ENCODE measurements at places on chromosomes 6 and 20. TPM values are rescaled to one million over a fixed set of nuclear protein-coding genes. Genes with fewer than 3 reads are reported as not detected.

- no peak for DNase-seq
Observed at GRCh38 chr20:2767768-2768631, 32.4 kb downstream of the CPXM1 start.

- DNase-seq: no peak
Observed at GRCh38 chr6:166305562-166306117, 2.6 kb downstream of the PRR18 start.

DNA sequence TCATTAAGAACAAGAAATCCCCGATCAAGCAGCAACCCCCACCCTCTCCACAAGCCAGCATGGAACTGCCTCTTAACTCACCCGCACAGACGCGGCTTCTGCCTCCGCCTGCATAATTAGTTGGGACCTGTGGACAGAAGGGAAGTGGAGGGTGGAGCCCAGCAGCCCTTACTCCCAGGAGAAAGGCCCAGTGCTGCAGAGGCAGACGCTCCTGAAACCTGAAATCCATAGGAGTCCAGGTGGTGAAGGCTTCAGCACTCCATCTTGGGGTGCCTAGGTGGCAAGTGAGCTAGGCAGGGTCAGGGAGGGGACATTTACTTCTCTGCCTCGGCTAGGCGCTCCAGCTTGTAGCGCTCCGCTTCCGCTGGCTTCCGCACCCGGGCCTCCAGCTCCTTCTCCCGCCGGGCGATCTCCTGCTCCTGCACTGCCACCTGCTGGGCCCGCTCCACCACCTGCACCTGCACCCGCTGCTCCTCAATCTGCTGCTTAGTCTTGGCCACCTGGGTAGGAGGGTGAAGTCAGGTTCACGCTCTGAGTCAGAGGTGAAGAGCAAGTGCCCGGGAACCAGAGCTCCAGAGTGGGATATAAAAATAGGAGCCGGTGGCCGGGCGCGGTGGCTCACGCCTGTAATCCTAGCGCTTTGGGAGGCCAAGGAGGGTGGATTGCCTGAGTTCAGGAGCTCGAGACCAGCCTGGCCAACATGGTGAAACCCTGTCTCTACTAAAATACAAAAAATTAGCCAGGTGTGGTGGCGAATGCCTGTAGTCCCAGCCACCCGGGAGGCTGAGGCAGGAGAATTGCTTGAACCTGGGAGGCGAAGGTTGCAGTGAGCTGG, 10.7 kb downstream of the TUBB start:
- peak; percentile 80 for DNase-seq

DNA sequence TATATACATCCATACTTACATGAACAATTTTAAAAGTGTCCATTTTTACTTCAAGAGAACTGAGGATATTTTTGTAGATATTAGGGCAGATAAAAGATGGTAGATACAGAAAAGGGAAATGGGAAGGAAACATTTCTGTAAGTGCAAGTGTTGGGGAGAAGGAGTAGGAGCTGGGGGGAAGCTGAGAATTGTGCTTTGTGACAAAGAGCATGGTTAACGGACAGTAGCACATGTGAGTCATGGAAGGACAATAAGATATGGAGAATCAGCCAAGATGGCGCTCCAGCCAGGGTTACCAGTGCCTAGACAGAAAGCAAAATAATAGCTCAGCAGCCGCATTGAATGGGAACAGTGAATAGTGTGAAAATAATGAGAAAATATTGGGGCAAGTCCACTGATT, 12.7 kb upstream of the HLA-DRB1 start:
- no peak for DNase-seq

DNA sequence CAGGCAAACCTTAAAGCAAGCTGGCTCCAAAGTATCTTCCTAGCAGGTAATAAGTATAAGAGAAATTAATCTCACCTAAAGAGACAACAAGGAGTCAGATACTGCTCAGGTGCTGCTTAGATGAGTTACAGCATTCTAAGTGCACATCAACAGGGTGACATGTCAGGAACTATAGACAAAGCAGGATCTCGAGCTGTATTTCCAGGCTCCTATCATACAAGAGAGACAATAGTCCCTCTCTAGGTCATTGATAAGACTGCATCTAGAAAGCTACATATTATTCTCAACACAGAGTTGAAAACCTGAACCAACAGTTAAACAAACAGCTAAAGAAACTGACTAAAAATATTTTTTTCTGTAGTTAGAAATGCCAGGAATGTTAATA, 3.9 kb downstream of the PTPRK start:
- no peak for DNase-seq

GRCh38 chr6:128310451-128310850, 209.9 kb downstream of the PTPRK start:
- no peak for DNase-seq

GRCh38 chr20:61073376-61073775, 178.7 kb upstream of the CDH4 start:
- no peak for DNase-seq

DNA sequence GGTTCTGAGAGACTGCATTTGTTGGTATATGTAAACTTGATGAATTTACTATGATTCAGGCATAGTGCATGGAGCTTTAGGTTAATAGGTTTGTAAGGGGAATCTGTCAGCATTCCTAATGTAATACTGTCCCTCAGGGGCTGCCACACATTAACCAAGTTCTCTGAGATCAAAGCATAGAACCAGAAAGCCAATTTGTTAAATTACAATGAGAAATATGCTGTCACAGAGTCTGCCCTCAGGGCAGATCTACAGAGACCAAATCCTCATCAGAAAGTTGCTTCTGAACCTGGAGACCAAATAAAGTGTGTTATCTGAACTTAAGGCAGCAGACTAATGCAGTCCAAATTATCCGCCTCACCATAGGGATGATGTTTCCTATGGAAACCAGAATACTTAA, 250.8 kb upstream of the HTR1E start:
- no peak for DNase-seq

DNA sequence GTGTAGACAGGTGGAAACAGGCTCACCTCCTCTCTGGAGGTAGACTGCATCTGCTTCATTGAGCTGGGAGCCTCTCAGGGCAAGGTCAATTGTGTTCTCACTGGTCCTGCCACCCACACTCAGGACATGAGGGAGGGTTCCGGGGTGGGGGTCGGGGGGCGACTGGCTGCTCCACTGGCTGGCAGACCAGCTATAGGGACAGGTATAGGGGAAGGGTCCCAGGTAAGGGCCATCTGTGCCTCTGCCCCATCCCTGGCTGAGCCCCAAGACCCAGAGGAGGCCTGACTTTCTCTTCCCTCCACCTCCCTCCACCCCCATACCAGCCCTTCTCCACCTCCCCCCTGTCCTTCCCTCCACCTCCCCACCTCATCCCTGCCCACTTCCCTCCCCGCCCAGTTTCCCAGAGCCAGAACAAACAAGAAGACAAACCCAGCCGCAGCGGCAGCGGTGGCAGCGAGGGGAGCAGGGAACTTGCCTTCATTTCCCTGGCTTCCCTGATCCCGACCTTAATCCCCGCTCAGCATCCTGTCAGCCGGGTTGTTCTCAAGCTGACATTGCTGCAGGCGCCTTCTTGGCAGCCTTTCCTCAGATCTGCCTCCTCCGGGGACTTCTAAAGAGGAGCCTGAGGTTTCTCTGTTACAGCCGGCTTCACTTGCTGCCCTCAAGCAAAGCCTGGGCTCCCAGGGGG, 18.3 kb upstream of the FOXP4 start:
- no peak for DNase-seq

GRCh38 chr6:127328043-127328609, 15.3 kb downstream of the ECHDC1 start:
- no peak for DNase-seq

GRCh38 chr20:43838703-43839060, 76.0 kb upstream of the TOX2 start:
- DNase-seq: no peak

GRCh38 chr6:168158213-168158979, 79.4 kb upstream of the FRMD1 start:
- DNase-seq: no peak

DNA sequence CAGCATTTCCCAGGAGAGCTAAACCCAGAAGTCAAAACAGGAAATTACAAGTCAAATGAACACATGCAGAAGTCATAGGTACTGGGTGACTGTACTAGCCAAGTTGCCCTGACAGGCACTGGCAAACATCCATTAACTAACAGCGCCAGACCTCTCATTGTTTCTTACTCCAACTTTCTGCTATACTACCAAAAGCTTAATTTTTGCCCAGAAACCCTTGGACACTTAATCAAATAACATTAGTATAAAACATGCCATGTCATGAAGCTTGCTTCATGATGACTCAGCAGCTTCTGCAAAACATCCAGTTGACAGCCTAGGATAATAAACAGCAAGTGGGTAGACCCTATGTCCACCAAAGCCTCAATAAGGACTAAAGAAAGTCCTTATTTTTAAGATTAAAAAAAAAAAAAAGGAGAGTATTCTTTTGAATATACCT, 3.5 kb downstream of the NUP153 start:
- no peak for DNase-seq

GRCh38 chr6:11412616-11413015, 124.9 kb upstream of the TMEM170B start:
- DNase-seq: no peak

GRCh38 chr6:17865798-17866725, 121.4 kb downstream of the KIF13A start:
- peak; percentile 77 for DNase-seq

DNA sequence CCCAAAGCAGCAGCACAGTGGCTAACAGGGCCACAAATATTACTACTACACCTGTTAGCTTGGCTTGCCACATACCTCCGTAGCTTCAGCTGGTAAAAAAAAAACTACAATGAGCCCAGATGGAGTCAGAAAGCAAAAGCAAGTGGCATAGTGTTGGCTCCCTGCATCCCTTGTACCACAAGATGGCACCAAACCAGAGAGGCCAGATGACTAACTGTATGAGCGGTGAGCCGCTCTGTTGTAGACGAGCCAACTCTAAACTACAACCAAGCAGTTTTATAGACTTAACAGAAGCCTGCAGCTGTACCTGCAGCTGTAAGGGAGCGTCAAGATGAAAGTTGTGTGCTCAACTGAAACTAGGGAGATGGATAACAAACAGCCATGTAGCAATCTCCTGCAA, 84.5 kb upstream of the MCHR2 start:
- DNase-seq: no peak

GRCh38 chr6:154154389-154154967, 115.4 kb downstream of the OPRM1 start:
- DNase-seq: no peak

DNA sequence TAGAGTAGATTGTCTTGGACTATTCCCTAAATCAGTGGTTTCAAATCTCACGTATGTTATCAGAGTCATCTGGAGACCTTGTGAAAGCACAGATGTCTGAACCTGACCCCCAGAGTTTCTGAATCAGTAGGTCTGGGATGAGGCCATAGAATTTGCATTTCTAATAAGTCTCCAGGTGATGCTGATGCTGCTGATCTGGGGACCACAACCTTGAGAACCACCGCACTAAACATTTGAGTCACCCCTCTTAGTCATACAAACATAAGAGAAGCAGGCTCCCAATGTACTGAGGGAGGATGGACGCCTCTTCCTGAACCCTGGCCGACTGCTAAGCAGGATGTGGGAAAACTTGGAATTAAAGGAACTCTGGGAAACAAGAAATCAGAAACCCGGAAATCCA, 187.8 kb upstream of the PRDM1 start:
- no peak for DNase-seq

GRCh38 chr20:16553684-16554083, 19.6 kb downstream of the KIF16B start:
- no peak for DNase-seq

- DNase-seq: no peak
Observed at GRCh38 chr6:4128072-4128471, 7.3 kb downstream of the ECI2 start.

GRCh38 chr6:101086473-101086872, 205.3 kb upstream of the ASCC3 start:
- DNase-seq: no peak

DNA sequence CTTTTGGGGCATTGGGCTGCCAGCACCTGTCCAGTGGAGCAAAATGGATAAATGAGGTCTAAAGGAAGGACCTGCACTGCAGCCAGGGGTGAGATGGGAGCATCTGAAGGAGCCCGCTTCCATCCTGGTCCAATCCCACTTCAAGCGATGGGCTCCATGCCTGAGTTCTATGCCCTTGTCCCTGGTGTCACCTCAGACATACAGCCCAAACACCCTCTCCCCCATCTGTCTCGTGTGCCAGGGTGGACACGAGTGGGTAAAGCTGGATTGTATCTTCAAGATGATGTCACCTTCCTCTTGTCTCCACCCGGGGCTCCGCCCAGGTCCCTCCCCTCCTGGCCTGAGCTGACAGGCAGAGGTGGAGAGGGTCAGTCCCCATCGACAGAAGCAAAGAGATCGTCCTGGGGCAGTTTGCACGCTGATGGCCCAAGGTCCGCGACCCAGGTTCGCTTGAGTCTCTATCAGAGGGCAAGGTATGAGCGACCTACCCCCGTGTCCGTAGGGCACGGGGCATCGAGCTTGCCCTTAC, 544 bp downstream of the SMIM29 start:
- DNase-seq: peak; percentile 89

DNA sequence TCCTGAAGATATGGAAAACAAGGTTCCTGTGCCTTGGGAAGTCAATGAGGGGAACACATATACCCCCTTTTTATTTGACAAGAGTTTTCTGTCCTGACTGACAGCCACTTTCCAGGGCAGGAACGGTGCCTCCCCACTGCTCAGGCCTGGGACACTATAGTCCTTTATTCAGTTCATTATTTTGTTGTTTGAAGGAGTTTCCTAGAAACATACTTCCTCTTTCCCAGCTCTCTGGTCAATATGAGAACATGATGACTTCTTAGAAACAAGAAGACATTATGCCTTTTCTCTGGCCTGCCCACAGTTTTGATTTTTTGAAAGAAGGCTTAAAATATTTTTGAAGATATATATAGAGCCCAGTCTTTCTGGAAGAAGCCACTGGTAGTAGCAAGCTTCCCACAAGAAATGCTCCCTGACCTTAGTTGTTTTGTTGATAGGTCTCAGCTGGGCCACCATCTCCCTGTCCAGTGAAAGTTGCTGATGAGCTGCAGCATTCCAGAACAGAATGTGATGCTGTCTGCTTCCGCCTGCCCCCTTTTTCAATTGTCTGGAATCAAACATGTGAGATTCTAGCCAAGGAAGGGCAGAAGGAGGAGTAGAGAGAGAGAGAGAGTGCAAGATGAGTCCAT, 350.0 kb upstream of the PRND start:
- DNase-seq: peak; percentile 69

- no peak for DNase-seq
Observed at GRCh38 chr20:44526129-44526528, 4.3 kb upstream of the SERINC3 start.

The SGK2 gene
- 1.1 TPM for total RNA-seq

The DEFB124 gene
- not detected for total RNA-seq

The EBF4 gene
- 4.7 TPM for total RNA-seq

The SLC16A10 gene
- 12.1 TPM for total RNA-seq

The RBM24 gene
- total RNA-seq: 181 TPM

The RPP21 gene
- total RNA-seq: 33.6 TPM

The TOX2 gene
- total RNA-seq: 1.1 TPM

The ZHX3 gene
- 34.5 TPM for total RNA-seq
